ENCODE measurements at places on chromosomes 16 and 17.

DNA sequence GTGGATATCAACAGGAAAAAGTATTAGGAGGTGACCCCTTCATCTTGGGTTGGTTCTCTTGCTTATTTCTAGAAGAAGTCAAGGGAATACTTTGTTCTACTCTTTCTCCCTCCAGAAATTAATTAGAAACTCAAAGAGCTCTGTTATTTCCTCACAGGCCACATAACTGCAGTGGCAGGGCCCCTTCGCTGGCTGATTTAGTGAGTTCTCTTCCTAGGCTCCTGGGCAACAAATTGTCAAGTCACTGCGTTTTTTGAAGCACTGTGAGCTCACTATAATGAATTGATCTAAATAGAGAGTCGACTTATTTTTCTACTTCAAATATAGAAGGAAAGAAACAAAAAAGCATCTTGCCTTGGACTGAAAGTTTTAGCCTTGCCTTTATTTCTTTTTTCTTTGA, 4.8 kb downstream of the SHISA6 start:
- DNase-seq, result no peak

DNA sequence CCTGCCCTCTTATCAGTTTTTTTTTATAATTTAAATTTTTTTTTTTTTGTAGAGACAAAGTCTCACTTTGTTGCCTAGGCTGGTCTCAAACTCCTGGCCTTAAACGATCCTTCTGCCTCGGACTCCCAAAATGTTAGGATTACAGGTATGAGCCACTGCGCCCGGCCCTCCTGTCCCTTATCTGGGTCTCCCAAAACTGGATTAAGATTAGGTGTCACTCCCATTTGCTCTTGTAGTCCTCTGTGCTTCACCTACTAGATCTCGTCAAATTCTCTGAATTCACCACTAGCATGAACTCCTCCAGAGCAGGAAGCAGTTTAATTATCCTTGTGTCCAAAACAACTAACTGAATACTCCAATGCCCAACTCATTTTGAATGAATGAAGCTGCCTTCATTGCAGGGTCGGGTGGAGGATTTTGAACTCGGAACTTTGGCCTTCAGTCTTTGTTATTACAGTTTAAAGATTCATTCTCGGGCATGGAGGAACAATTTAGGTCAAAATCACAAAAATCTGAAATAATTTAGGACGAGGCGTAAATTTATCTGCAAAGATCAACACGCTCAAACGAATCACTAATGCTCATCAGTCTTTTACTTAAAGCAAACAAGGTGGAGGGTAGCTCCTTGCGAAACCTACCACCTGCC, 802 bp upstream of the ATXN2L start:
- DNase-seq, result no peak

GRCh38 chr17:162689-163088, 18.8 kb downstream of the DOC2B start:
- DNase-seq, result no peak

- DNase-seq, result no peak
Measured at GRCh38 chr16:79083508-79084299, 516.8 kb downstream of the MAF start.

DNA sequence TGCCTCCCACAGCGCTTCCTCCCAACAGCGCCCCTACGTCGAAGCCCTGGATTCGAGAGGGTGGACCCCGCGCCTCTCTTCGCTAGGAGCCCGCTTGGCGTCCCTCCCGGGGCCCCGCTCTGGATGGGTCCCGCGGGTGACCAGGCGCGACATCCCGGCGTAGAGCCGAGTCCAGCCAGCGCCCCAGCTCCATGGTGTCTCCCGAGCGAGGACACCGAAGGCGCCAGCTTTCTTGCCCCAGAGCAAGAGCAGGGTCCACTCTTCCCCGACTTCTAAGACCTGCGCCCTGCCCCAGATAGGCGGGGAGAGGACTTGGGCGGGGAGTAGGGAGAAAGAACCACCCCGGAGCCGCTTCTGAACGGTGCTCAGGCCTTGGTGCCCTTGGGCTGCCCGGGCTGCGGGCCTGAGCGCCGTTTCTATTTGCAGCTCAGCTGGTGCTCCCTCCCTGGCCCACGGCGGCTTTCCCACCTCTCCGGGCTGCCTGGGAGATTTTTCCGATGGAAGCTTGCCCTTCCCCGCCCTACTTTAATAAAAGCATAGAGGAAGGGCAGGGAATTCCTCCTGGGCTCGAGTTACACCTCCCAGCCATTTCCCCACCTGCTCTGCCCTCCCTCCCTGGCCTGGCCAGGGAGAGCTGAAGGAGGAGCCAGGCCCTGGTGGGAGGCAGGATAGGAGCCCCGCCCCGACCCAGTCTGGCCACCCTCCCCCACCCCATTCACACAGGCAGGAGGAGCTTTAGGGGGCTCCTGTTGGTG, 1.8 kb downstream of the MMP15 start:
- DNase-seq, result no peak

- no peak for DNase-seq
Measured at GRCh38 chr17:30573603-30574175, 96.5 kb downstream of the GOSR1 start.

- DNase-seq, result no peak
Measured at GRCh38 chr17:79174905-79175856, 100.6 kb downstream of the ENGASE start.

GRCh38 chr16:87114832-87115231, 202.4 kb downstream of the C16orf95 start:
- no peak for DNase-seq

DNA sequence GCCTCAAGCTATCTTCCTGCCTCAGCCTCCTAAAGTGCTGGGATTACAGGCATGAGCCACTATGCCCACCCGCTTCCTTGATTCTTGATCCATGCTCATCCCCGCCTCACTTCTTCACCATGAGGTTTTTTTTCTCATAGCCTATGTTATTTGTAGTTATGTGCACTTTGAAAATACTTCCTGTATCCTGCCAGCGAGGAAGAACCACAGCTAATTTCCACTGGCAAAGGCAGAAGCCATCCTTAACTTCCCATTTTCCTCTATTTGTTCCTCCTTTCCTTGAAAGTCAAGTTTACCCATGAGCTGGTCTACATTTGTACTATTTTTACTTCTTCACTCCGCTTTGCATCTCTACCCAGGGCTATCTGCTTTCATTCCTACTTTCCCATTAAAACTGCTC, 189.7 kb upstream of the ZFHX3 start:
- DNase-seq, result no peak

DNA sequence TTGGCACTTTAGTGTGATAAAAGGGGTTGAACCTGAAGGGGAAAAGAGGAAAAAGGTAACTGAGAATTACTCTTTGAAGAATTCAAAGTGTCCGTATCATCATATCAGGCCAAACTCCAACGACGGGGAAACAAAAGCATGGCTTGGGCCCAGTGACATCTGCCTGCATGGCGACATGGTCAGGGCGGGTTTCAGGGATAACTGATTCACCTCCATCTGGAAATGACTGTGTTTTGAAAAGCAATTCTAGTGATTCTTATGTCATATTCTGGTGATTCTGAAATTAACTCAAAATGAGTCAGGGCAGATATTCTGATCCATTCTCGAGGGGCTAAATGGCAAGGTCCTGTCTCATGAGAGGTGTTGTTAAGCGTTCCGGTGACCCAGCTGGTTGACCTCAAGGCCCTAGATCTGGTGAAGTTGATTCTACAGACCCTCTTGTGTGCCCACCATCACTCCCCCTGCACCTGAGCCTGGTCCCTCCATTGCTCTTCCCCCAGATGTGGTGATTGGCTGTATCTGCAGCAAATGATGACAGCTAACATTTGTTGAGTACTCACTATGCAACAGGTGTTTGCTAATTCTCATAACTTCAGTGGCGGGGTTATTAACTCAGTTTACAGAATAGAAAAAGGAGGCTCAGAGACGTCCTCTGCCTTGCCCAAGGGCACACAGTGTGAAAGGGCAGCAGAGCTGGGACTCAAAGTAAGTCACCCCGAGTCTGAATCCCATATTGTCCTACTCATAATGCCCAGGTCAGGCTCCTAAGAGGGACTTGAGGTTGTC, 251.8 kb downstream of the MAF start:
- no peak for DNase-seq

DNA sequence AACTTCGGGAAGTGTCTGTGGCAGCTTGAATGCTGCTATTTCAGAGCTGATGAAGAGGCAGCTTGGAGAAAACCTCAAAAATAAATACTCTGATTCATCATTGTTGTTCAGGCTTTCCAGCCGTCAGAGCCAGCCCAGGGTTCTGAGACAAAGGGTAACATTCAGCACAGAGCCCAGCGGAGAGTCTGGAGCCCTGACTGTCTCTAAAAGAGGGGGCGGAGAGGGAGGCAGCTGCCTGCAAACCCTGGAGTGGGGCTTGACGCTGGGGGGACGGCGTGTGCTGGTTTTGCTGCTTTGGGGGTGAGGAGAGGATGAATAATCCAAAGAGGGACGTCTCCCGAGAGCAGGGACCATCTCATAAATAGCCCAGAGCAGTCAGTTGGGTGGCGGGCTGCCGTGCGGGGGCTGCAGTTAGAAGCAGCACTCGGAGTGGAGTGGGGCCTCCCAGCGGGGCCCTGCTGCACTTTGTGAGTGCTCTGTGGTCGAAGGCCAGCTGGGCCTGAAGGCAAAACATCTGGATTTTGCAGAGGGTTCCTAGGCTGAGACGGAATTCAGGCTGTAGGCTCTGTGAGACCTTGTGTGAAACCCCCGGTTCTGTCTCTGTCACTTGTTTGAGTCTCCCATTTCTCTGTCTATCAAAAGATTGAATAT, 237.8 kb downstream of the PRKCA start:
- no peak for DNase-seq

Data from CD4-positive, alpha-beta T cell treated with Interleukin-1 beta for 1 hour (primary cell).